ENCODE measurements at places on chromosomes 2 and 18. TPM values are rescaled to one million over a fixed set of nuclear protein-coding genes. Genes with fewer than 3 reads are reported as not detected.

The CCBE1 gene
- total RNA-seq, result 11.4 TPM

The SERPINB2 gene
- 6.1 TPM for total RNA-seq

The ADRA2B gene
- not detected for total RNA-seq

The LIPG gene
- total RNA-seq, result 0.25 TPM

The NT5DC4 gene
- total RNA-seq, result not detected

The AMMECR1L gene
- 20.9 TPM for total RNA-seq

The SULT1C4 gene
- total RNA-seq, result not detected

The ANO7 gene
- total RNA-seq, result 0.38 TPM

The RAMP1 gene
- 4.8 TPM for total RNA-seq

The LBX2 gene
- 0.38 TPM for total RNA-seq

The CRYBA2 gene
- not detected for total RNA-seq

The MARCO gene
- not detected for total RNA-seq

All from GM23248 (cell line).